Astrocyte of the hippocampus (primary cell): ENCODE measurements at places on chromosomes 3 and 15.

GRCh38 chr3:52978109-52978754 lies 67.6 kb downstream of the SFMBT1 start:
- DNase-seq, result no peak

- DNase-seq, result no peak
Observed at GRCh38 chr15:26295336-26296085, 432.4 kb upstream of the ATP10A start.

DNA sequence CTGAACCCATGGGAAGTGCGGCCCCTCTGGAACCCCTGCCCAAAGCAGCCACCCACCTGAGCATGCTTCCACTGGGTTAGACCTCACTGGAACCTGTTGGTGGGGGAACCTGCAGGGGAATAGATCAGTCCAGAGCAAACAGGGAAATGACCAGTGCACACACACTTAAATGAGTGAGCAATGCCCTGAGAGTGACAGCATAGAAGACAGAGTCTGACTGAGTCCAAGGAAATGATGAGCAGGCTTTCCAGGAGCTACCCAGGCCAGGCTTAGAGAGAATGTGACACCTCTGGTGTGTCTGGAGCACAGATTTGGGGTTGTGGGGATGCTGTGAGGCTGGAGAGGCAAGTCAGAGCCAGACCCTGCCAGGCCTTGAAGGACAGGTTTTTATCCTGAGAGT lies 28.5 kb downstream of the PLA1A start:
- no peak for DNase-seq

DNA sequence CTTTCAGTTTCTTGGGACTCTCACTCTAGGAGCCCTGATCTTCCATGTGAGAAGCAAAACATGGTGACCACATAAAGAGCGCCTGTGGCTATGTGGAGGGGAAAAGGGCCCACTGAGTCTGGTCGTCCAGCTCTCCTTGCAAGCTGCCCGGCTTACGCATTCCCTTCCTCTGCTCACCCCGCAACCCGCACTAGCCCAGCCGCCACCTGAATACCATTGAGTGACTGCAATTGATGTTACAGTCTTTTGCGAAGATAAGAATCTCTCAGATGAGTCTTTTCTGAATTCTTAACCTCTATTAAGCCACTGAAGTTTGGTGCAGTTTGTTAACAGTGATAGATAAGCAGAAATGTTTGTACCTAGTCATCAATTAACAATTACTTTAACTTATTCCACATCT lies 589.0 kb upstream of the DPPA4 start:
- no peak for DNase-seq

DNA sequence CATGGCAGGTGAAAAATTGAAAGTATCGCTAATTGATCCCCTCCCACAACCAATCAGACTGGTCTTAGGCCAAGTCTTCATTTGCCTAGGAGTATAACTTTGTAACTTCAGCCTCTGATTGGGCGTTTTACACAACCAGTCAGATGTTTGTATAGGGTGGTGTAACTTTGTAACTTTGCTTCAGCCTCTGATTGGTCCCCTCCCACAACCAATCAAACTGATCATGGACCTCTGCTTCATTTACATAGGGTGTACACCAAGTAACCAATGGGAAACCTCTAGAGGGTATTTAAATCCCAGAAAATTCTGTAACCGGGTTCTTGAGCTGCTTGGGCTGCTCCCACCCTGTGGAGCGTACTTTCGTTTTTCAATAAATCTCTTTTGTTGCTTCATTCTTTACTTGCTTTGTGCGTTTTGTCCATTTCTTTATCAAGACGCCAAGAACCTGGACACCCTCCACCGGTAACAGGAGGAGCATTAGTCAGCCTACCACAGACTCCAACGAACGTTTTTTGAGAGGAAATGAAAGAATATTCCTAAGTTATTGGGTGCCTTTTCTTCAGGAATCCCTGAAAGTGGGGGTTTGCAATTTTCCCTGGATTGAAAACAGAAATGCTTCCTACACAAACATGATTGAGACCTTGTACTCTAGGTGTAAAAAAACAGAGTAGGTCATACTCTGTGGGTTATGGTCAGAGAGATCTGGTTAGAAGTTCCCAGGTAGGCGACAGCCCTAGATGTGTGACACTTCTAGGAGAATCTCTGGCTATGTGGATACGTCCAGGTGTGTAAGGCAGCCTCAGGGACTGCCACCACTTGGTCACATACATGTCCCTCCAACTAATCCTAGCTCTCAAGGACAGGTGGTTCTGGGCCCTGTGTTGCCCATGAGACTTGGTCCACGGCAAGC lies 5.5 kb upstream of the SACM1L start:
- DNase-seq, result peak; percentile 37

GRCh38 chr15:48580736-48581135 lies 64.8 kb downstream of the FBN1 start:
- DNase-seq, result no peak

- DNase-seq, result no peak
Observed at GRCh38 chr3:134603480-134603879, 47.3 kb downstream of the KY start.

DNA sequence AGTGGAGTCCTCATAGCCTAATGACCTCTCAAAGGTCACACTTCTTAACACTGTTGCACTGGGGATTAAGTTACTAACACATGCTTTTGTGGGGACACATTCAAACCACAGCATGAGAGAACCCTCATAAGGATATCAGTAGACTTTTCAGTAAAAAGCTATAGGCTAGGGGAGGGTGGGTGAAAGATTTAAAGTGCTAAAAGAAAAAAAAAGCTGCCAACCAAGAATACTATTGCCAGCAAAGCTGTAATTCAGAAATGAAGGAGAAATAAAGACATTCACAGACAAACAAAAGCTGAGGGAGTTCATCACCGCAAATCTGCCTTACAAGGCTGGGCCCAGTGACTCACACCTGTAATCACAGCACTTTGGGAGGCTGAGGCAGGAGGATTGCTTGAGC lies 50.4 kb upstream of the PRSS50 start:
- DNase-seq, result no peak
